ENCODE measurements at places on chromosomes 16 and 17. TPM values are rescaled to one million over a fixed set of nuclear protein-coding genes. Genes with fewer than 3 reads are reported as not detected.
A peak's percentile ranks its signal among the peaks of the same experiment; 100 is the strongest.

Gene CHMP1A
- 81.9 TPM for total RNA-seq

DNA sequence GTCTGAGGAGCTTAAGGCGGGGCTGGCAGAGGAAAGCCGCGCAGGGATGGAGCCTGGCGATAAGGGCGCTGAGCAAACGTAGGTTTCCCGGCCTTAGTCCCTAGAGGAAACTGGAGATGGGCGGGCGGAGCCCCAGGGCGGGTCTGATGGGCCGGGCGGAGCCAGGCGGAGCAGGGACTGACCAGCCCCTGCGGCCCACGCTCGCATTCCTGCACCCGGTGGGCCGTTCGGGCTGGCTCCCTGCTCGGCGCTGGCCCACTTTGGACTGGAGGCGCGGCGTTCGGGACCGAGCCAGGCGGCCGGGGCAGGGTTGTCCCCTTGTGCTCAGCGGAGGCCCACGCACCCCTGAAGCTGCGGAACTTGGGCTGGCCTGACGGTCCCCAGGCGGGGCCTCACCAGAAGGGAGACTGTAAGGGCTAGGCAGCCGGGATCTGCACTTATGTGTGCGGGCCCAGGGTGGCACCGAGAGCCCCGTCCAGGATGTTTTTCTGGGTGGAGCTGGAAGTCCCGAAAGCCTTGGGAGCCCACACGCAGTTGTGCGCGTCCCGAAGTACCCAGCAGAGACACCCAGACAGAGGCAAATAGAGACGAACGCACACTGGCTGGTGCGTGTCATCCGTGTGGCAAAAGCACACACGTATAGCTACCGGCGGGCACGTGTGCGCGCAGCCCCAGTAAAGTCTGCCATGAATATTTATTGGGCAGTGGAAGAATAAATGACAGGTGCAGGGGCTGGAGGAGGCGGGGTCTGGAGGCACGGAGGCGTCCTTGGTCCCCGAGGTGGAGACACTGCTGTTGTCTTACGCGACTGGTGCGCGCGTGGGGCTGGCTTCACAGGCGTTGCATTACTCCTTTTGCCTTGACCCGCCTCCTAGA, 1.4 kb downstream of the PYDC1 start:
- no peaks in the 10 kb centered on the region for H3K36me3 ChIP-seq
- peaks cover 15% of the 10 kb centered on the region for H3K4me1 ChIP-seq
- H3K4me3 ChIP-seq, result peak overlapping the region; percentile 77
- peak; percentile 95 for DNase-seq
- no peak overlapping the region for H3K27ac ChIP-seq

Gene BAHCC1
- 1.1 TPM for total RNA-seq

- no peak overlapping the region for H3K27ac ChIP-seq
- H3K4me1 ChIP-seq, result no peaks in the 10 kb centered on the region
- no peaks in the 10 kb centered on the region for H3K27me3 ChIP-seq
- H3K36me3 ChIP-seq, result no peaks in the 10 kb centered on the region
- no peak for DNase-seq
Measured at GRCh38 chr17:81427173-81428120, 32.2 kb downstream of the BAHCC1 start.

Gene NKD1
- 2.1 TPM for total RNA-seq

Gene TLCD3A
- 21.1 TPM for total RNA-seq
